ENCODE measurements at places on chromosomes 11 and 22.

DNA sequence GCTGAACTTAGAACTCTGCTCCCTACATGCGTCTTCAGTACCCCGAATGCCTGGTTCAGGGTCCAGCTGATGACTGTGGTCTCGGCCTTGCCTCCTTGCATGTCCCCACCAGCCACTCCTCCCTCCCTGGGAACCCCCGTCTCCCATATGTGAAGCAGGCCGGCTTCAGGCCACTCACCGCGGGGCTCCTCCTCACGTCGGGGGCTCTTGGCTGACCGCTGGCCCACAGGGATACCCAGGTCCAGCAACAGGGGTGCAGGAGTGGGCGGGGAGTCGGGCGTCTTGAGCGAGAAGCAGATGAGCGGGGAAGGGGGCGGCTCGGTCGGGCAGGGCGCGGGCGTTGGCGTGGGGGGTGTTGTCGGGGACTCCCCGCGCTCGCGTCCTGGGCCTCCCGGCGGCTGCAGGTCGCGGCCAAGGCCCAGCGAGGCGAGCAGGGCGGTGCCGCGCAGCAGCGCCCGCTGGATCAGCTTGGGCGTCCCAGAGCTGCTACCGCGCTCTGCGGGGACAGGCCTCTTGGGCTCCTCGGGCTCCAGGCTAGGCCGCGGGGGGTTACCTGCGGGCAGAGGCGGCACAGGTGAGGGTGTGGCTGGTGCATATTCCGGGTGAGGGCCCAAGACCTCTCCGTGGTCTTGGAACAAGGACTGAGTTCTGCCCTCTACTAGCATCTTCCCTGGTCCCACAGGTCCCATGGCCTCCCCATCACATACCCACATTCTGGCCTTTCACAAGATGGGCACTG, 3.8 kb upstream of the KCNK7 start:
- DNase-seq: no peak

DNA sequence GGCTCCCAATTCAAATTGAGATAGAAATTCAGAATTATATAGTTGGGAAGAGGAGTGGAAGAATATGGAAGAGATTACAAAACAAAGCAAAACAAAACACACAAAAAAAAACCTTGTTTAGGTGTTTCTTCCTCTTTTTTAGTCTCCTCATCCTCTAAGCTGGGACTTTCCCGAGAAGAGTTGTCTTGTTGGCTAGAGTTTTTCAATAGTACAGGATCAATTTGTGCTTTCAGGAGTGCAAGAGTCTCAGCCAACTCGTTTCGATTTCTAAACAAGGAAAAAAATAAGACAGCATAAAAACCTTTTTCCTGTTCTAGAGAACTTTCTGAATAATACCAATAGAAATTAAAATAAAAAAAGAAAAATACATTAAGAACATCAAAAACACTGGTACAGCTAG, 87.8 kb upstream of the CLNS1A start:
- DNase-seq: no peak

DNA sequence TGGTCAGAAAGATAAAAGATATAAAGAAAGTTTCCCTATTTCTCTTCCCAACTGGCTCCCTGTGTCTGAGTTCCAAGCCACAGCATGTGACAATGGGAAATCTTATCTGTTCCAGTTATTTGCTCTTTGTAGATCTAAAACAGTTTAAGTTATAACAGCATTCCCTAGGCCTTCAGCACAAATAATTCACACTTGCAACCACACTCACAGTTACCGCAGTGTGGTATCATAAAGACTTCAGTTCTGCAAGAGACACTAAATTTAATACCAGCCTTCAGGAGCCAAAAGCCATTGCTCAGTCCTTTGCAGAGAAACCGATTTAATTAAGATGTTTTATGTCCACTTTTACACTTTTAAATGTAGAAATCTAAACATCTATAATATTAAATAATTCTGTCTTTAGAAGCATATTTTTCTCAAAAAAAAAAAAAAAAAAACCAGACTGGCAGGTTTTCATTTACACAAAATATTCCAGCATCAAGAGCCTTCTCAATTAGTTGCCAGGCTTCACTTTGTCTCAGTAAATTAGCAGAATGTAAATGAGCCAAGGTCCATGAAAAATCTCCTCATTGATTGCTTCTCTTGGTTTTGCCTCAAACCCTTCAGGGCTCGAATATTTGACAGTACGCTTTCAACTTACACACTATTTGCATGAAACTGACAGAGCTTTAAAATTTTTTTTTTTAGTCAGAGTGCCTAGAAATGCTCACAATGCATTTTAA, 300.0 kb upstream of the DDI1 start:
- DNase-seq: no peak

DNA sequence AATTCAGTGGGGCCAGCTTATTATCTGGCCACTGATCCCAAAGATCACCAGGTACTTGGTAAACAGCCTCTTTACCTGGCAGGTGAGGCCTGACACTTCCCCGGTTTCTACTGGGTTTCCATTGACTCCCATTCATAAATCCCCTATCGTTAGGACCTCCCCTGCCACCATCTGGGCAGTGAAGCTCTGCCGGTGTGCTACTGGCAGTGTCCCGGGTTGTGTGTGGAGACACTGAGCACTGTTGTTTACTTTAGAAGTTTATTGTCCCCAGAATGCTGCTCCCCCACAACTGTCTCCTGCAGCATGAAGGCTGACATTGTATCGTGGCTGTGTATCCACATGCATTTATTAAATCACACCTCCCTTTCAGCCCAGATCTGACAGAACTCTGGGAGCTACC, 142.7 kb downstream of the WNT7B start:
- no peak for DNase-seq

DNA sequence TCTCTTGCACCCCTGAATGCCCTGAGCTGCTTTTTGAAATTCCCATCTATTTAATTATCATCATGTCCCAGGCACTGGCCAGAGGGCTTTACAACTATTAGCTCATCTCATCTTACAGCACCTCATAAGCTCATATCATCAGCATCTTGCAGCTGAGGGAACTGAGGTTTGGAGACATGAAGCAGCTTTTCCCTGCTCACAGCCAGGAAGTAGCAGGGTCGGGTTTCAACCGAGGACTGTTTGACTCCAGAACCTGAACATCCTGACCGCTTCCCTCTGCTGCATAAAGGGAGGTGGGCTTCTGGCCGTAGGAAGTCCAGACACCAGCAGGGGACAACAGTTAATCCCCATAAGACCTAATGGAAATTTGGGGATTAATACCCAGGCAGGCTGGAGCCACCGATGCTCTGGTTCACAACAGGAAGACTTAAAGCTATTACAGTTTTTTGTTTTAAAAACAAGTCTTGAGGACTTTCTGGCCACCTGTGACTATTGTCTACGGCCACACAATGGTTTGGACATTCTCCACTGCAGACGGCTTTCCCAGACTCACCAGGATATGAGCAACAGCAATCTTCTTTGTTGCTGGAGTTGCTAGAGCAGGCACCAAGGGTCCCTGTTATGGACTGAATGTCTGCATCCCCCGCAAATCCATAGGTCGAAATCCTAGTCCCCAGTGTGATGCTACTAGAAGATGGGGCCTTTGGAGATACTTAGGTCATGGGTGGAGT, 47.4 kb downstream of the CHST1 start:
- DNase-seq: no peak

DNA sequence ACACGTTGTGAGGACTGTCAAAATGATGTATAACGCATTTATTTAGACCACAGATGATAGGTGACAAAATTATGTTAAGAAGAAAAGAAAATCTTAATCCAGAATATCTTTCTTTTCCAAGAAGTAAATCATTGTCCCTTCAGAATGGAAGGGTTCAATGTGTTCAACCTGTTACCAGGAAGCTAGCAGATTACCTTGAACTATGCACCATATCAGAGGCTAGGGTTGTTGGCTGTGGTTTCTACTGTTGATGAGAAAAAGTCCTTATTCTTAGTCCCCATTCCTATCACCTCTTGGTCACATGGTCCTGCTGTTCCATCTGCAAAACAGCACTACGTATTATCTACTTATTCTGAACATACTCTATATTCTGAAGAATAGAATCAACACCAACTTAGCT, 339.5 kb upstream of the CADM1 start:
- no peak for DNase-seq

DNA sequence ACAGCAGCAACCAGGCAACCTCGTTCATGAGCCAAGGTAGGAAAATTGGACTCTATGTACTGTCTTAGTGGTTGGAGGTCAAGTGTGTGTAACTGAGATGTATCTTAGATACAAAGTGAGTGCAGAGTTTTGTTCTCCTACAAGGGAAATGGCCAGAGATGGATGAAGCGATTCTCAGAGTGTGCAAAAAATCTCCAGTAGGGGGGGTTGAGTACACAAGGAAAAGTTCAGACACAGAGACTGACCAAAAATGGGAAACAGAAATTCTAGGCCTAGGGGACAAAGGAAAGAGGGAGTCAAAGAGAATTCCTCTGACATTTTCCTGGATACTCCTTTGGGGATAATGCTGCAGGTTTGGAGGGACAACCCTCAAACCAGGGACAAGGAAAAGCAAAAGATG, 38.2 kb upstream of the OR5AK2 start:
- no peak for DNase-seq

DNA sequence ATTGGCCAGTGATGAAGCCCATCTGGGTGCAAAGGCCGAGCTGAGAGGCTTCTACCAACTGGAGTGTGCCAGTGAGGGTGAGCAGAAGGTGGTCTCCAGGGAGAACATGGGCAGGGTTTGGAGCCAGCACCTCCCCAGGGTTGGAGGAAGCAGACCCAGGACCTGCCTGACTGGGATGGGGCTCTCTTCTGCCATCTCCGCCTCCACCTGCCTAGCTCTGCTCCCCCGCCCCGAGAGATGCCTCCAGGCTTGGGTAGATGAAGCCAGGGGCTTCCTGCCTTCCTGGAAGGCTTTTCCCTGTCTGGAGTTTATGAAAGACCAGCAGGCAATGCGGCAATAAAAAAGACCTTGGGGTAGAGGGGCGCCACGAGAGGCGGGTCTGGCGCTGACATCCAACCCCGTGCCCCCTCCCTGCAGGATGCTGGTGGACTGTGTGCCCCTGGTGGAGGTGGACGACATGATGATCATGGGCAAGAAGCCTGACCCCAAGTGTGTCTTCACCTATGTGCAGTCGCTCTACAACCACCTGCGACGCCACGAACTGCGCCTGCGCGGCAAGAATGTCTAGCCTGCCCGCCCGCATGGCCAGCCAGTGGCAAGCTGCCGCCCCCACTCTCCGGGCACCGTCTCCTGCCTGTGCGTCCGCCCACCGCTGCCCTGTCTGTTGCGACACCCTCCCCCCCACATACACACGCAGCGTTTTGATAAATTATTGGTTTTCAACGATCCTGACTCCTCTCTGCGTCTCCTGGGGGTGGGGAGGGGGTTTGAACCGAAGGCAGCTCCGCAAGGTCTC, 3.3 kb downstream of the SELENOM start:
- DNase-seq: no peak

DNA sequence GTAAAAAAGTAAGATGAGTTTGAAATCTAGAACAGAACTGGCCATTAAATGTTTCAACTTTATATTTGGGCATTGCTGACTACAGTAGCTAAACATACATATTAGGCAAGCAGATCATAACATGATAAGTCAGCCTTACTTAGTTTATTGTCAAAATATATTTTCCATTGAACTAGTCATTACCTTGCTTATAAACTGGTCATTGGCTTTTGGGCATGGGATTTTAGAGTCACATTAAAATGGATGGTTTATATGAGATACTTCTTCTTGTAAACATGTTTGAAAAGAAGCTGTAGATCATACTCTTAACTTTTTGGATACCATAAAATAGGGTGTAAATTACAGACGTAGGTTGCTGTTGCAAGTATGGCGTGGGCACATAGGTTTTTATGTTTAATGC, 2.7 kb downstream of the HIPK3 start:
- no peak for DNase-seq

DNA sequence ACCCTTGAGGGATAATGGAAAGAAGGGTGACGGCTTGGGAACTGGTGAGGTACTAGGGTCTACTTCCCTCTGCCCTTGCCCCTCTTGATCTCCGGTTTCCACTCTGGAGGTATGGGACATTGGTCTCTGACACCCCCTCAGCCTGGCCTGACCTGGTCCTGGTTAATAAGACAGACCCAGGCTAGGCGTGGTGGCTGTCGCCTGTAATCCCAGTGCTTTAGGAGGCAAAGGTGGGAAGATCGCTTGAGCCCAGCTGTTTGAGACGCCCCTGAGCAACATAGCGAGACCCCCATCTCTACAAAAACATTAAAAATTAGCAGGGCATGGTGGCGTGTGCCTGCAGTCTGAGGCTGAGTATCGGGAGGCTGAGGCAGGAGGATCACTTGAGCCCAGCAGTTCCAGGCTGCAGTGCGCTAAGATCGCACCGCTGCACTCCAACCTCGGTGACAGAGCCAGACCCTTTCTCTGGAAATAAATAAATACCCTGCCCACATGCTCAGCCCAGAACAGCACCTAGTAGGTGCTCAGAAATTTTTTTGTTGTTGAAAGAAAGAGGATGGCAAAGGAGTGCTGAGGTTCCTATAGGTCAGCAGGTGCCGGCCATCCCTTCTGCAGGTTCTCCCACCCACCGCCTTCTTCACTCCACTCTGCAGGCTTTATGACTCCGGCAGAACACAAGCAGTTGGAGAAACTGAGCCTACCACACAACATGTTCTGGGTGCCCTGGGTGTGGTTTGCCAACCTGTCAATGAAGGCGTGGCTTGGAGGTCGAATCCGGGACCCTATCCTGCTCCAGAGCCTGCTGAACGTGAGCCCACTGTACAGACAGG, 6.3 kb downstream of the BEST1 start:
- DNase-seq: no peak

DNA sequence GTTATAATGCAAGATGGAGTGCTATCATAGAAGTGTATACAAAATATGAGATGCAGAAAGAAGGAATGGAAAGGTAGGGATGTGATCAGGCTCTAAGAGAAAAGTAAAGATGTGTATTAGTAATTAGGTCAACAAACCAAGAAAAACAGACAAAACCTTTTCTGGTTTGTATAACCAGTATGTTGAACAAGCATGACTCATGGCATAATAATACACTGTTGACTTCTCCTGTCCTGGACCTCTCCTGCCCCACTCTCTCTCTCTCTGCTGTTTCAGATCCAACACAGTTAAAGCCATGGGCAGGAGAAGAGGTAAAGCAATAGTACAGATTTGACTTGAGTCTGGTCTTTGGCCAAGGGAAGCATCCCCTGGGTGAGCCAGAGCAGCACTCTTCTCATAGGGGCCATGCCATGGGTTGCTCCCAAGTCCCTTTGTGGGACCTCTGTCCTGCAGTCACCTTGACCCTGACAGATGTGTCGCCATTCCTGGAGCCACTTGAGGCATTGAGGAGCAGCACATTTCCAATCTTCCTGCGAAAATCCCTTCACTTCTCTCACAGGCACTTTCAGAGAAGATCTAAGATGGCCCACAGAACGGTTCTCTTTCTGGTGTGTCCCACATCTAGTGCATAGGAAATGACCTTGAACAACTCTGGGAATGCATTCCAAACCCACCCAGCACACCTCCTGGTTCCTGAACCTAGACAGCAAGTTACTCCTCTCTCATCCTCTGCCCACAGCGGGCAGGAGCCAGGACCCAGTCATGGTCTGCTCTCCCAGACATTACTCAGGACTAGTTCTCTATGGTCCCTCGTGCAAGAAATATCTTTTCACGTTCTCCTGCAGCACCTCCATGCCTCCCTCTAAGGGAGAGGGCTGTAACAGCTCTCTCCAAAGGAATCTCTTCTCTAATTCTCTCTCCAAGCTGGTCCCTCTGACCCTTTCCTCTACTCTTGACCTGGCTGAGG, 58.2 kb upstream of the PRSS23 start:
- peak; percentile 72 for DNase-seq

- peak; percentile 58 for DNase-seq
Measured at GRCh38 chr11:93031386-93031785, 61.9 kb downstream of the MTNR1B start.

- DNase-seq: no peak
Measured at GRCh38 chr22:29830585-29830984, 7.5 kb downstream of the ASCC2 start.

GRCh38 chr22:37187552-37187890, 526 bp downstream of the C1QTNF6 start:
- DNase-seq: peak; percentile 47

GRCh38 chr11:8291421-8292350, 28.0 kb upstream of the LMO1 start:
- no peak for DNase-seq

Data from fibroblast of upper back skin (primary cell).